Hippocampal formation (tissue), 2 donors: ENCODE measurements at places on chromosomes 12 and 14.

DNA sequence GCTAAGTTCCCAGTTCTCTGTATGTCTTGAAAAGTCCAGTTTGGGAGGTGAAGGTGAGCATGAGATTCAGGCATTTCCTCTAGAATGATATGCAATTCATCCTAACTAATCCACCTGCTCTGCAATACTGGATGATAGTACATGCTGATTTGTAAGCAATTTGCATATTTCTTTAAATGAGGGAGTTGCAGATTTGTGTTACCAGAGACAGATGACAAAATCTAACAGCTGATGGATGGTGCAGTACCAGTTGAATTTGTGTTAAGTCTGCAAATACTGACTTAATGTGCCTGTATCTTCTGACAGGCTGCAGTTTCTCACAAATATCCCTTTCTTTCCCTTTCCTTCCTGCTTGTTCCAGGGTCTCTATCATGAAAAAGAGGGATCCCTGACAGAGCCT, 76.4 kb upstream of the MBIP start:
- no peak for DNase-seq

DNA sequence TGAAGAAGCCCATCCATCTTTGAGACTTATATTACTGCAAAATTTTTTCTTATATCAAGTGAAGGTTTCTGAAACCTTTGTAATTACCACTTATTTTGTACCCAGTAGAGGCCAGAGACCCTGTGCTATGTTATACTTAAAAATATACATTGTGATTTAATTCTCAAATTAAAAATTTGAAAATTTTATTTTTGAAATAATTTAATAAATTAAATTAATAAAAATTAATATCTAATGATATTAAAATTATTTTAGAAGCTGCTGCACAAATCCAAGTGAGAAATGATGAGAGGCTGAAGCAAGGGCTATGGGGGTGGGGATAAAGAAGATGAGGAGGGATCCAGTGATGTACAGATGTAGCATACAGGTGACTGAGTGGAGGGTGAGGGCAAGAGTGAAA, 258.8 kb downstream of the APAF1 start:
- DNase-seq = no peak

DNA sequence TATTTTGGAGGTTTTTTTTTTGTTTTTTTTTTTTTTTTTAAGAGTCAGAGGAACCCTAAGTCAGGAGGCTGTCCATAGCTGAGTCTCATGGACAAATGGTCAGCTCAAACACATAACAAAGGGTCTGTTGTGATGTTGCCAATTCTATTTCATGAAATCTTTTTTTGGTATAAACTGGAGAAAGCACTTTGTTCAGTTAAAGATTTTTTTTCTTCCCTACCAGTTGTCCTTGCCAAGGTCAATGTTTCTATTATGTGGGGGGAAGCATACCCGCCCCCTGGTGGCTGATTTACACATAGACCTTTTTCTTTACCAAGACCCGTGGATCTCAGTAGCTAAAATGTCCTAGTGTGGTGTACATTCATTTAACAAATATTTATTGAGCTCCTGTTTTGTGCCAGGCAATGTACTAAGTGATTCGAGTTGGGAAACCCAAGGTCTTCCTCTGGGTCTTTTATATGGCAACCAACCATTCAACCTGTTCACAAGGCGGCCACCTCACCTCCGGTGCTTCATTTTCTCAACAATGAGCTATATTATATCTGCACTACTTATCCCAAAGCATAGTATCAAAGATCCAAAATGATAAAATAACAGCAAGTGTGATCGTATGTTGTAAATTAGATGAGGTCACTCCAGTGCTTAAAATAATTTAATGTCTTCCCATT, 214.5 kb downstream of the PAH start:
- peak; percentile 12 for DNase-seq

DNA sequence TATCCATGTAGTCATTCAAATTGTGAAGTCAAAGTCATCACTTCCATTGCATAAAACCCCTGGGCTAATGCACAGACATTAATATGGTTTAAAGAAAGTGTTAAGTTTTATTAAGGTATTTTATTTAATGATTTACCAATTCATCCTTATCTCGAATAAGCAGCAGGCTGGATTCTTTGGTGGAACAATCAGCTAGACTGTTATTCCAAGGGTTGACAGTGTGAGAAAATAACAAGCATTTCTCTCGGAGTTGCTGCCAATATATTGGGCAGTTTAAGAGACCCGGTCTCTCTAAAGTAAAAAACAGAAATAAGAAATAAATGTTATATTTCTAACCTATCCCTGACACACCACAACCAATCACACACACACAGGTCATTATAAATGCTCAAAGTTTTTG, 9.4 kb downstream of the KLRB1 start:
- no peak for DNase-seq

- DNase-seq = no peak
Observed at GRCh38 chr14:104149617-104150135, 11.3 kb downstream of the KIF26A start.

- no peak for DNase-seq
Observed at GRCh38 chr12:4099276-4099675, 174.3 kb upstream of the CCND2 start.

- DNase-seq = no peak
Observed at GRCh38 chr12:51809193-51809592, 39.3 kb downstream of the FIGNL2 start.

- no peak for DNase-seq
Observed at GRCh38 chr14:80545935-80546854, 334.9 kb upstream of the DIO2 start.

DNA sequence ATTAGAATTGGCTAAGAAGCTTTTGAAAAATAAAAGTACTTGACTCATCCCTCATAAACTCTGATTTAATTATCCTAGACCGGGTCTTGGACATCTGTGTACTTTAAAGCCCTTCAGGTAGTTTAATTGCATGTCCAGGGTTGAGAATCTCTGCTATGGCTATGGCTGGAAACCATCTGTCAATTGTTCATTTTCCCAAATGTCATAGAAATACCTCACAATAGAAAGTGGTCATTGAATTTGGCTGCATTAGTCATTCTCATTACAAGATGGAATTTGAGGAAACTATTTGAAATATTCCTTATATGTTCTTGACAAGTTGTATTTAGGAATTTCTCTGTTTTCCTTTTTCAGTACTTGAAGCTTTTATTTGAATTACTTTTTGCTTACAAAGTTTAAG, 111.3 kb downstream of the TSHR start:
- DNase-seq = no peak

- no peak for DNase-seq
Observed at GRCh38 chr12:28027947-28028724, 55.6 kb upstream of the PTHLH start.

- DNase-seq = no peak
Observed at GRCh38 chr14:45261209-45261608, 8.2 kb upstream of the MIS18BP1 start.

DNA sequence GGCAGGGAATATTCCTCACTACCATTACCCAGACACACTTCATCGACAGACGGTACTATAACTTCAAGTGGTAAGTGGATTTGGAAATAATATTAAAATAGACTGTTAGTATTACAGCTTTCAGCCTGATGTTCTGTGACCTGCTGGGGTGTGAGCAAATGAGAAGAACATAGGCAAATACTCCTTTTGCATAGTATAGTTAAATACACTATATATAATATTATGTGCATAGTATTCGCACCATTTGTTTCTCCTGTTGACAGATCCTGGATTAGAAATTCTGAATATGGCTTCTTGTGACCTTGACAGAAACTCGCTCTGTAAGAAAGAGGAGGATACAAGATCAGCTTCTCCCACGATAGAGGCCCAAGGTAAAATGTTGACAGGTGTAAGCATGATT, 115.6 kb downstream of the DNAI7 start:
- no peak for DNase-seq

DNA sequence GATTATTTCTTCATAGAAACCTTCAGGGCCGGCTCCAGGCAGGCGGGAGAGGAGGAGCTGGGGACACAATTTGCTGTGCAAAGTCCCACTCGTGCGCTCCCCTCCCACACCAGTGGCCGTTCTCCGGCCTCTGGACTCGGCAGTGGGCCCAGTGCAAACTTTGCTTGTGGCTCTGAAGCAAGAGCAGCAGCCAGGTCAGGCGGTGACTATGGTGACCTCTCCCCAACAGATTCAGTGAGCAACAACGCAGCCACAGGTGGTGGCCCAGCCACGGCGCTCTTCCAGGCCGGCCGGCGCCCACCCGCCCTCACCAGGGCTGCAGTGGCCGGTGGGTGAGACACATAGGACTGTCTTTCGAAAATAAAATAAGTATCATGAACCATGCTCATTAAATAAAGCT, 29.5 kb downstream of the VPS37B start:
- no peak for DNase-seq

DNA sequence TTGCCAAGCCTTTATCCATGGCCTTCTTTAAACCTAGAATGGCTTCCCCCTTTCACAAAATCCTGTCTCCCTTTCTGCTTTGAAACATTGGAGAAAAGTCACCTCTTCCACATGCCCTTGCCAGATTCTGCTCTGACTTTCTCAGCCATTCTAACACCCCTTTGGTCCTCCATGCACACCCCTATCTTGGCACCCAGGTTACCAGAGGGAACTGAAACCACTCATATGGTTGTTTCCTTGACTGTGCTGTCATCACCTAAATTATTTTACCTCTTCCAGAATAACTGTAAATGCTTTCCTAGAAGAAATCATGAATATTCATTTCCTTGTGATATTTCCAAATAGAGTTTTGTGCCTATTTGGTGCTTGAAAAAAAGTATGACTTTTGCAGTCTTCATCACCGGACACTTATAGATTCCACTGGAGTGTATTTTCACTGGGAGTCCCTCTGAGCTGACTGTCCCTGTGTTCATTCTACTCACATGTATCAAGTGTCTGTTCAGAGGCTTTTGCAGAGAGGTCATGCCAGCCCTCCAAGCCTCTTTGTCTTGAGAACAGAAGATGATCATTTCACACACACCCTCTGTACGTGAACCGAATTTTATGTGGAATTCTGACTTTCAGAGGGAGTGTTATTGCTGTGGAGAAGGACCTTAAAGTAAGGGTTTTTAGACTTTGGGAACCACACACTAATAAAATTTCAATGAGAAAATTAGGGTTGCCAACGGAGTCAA, 74.1 kb downstream of the PLXNC1 start:
- no peak for DNase-seq

GRCh38 chr14:46499521-46499920, 152.1 kb downstream of the RPL10L start:
- DNase-seq = no peak

DNA sequence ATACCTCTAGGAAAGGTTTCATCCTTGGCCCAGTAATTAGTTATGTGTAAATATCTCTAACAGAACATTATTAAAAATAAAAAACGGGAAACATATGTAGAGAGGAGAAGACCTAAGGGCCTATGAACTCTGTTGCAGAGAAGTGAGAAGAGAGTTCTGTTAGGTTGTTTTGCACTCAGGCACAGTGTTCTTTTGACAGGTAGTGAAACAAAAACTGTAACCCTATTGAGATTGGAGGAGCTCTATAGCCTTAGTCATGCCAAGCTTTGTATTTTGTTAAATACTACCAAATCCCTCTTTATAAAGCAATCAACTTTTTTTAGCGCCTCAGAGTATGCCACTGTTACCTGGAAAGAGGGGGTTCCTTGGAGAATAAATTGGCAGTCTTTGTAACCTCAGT, 77.6 kb downstream of the CNTN1 start:
- no peak for DNase-seq

GRCh38 chr14:104293231-104293841, 154.9 kb downstream of the KIF26A start:
- DNase-seq = no peak

- DNase-seq = no peak
Observed at GRCh38 chr14:69948351-69948750, 69.1 kb downstream of the SMOC1 start.

DNA sequence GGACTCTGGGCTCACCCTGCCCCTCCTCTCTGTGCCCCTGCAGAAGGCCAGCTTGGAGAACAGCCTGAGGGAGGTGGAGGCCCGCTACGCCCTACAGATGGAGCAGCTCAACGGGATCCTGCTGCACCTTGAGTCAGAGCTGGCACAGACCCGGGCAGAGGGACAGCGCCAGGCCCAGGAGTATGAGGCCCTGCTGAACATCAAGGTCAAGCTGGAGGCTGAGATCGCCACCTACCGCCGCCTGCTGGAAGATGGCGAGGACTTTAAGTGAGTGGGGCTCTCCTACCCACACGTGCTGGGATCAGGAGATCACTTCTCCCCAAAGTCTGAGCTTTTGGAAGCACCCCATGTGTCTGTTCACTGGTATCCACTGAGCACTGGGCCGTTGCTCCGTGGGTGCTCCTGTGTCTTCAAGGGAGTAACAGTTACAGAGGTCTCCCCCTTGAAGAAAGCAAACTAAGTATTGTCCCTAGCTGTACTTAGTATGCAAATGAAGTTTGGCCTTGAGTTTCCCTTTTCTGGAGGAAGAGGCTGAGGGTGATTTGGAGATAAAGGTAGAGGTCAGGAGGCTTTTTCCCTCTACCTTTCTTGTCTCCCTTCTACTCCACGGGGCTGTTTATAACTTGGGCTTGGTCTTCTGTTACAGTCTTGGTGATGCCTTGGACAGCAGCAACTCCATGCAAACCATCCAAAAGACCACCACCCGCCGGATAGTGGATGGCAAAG, 3.3 kb downstream of the KRT18 start:
- DNase-seq = no peak

DNA sequence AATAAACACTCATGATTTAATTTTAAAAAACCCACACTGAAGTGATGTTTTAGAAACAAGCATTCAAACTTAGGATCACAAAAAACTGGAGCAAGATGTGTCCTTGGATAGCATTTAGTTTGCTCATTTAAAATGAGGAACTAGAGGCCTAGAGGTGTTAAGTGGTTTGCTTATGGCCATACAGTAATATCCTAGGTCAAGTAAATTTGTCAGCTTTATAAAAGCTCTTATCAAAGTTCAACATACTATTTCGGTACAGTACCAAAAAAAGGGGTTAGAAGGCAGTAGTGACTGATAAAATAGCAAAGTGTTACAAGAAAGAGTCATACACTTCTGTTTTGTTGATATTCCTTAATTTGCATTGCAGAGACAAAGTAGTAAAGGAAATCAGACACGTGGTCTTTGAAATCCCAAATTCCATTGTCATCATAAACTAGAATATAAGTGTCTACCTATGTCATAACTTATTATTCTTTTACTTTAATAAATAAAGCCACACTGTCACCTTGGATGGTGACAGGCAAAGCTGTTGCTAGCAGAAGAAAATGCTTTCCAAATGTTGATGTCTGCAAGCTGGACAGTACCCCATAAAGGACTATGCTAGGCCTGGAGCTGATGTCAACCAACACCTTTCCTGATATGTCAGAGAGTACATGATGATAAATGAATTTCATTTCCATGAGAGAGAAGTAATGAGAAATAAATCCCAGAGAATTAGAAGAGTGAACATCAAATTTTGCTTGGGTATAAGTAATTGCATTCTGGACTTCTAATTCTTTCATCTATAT, 17.6 kb upstream of the SRP54 start:
- no peak for DNase-seq

GRCh38 chr14:90062822-90063539, 1.2 kb downstream of the KCNK13 start:
- DNase-seq = no peak

- DNase-seq = no peak
Observed at GRCh38 chr12:52382854-52383253, 2.6 kb downstream of the KRT84 start.
